BE2C (cell line): ENCODE measurements at places on chromosomes 1 and 21.

DNA sequence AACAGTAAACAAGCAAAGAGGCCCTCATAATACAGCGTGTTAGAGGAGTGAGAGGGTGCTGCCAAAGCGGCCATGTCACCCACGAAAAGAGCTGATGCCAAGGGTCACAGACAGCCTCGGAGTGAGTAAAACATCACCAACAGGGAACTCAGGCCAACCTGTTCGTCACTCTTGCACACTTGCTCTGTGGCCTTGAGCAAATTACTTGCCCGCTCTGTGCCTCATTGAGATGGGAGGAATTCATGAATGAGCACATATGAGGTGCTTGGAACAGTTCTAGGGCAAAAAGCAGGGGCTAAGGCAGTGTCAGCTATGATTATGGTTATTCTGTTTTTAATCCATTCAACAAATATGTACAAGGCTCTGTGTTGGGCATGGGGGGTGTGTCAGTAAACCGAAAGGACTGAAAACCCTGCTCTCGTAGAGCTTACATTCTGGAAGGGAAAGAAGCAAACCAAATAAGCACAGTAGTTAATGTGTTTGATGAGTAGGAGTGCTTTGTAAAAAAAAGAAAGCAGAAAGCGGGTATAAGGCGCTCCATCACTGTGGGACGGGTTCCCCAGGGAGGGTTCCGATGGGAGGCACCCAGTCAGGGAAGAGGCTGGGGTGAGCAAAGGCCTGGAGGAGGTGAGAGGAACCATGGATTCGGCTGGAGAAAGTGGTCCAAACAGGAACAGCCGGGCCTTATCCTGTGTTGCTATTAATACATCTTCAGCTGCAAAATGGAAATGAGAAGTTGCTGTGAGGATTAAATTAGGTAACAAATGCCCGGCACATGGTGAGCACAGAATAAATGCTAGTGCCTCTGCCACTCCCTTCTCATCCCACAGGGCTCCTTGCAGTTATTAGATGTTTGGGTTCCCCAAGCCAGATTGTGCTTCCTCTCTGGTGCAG, 39.5 kb upstream of the RD3 start:
- DNase-seq: no peak

DNA sequence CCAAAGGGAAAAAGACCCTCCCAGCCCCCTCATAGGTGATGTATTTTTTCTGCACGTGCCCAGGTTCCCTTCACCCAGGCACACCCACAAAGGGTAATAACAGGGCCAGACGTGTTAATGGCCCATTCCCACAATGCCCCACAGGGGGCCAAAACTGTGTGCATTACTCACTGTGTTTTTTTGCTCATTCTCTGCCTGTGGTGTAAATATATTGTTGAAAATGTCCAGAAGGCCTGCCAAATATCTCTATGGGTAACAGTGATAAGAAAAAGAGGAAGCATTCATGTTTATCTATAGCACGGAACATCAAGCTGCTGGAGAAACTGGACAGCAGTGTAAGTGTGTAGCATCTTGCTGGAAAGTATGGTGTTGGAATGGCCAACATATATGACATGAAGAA, 21.9 kb downstream of the RHEX start:
- DNase-seq: no peak

DNA sequence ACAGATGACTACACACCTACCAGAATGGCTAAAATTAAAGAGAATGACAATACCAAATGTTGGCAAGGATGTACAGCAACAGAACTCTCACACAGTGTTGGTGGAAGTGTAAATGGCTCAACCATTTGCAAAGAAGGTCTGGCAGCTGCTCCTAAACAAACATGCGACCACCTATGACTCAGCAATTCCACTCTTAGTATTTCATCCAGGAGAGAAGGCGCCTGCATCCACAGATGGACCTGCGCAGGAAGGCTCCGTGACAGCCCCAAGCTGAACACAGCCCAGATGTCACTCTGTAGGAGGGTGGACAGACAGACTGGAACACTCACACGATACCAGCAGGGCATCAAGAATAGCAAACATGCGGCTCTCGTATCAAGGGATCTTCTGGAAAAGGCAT, 6.7 kb downstream of the PTTG1IP start:
- DNase-seq: no peak

DNA sequence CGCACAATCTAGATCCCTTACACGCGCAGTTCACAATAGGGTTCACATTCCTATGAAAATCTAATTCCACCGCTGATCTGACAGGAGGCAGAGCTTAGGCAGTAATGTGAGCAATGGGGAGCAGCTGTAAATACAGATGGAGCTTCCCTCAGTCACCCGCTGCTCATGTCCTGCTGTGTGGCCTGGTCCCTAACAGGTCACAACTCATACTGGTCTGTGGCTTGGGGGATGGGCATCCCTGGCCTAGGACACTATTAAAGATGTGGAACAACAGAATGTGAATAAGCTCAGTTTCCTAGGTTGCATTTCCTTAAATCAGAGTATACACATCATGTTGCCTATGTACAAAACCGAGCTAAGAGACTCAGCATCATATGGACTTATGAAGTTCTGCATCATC, 16.2 kb downstream of the IFI44 start:
- no peak for DNase-seq

DNA sequence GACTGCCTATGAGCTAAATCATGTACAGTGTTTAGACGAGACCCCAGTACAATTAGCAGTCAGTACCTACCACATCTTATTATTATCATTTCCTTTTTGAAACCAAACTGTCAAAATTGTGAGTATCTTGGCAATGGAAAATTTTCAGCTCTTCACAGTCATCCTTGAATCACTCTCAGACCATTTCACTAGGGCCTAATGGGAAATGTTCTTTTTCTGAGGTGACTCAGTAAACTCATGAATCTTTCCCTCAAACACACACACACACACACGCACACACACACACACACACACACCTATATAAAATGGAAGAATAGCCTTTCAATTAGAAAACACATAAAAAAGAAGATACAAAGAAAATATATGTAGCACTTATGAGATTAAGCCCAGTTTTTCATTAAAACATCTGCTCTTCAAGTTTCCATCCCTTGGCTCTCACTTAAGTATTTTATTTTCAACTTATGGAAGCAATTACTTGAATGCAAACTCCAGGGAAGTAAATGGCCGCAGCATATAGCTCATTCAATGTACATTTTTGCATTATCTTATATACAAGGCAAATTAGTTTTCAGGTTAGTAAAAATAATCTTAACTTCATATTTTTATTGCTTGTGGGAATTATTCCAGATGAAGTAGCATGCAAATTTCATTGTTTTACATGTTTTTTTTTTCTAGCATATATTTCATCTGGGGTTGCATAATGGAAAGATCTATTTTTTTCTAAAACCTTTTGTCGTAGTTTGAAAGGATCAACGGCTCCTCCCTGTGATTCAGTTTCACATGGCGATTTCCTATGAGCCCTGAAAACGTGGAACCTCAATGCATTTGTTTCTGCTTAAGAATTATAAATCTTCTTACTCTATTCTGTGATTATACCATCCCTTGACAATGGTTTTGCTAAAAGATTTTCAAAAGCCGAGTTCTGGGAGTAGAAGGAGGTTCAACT, 46.3 kb upstream of the TMPRSS15 start:
- DNase-seq: no peak
